CD4-positive, alpha-beta T cell treated with Interferon gamma for 1 hour (primary cell): ENCODE measurements at places on chromosomes 12 and 14.

GRCh38 chr12:117540011-117540410, 178.6 kb upstream of the NOS1 start:
- no peak for DNase-seq

DNA sequence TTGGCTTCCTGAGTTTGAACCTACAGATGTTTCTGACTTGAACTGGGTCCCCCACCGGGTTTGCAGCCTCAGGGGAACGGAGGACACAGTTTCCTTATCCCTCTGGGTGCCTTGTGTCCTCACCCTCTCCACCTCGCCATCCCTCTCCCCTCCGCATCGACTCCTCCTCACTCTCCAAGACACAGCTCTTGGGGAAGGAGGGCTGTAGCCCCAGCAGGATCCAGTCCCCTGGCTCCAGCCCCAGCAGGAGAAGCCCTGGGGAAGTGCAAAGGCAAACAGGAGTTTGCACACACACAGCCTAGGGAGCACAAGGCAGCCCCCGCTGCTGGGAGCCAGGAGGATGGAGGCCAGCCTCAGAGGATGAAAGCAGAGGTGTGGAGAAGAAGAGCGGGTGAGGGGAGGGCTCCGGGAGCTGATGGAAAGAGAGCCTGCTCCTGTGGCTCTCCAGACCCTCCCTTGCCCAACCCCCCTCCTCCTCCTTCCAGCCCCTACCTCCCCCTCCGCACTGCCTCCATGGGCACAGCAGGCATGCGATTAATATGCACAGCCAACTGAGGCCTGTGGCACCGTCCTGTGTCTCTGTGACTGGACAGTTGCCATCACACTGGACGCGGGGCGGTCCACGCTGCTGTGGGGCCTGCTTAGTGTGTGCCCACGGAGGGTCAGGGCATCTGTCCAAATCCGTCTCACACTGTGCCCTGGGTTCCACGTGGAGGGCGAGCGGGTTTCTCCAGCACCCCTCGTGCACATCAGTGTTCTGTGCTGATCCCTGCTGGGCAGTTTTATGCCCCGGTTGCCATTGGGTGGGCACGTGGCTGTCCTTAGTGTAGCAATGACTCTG, 193.7 kb upstream of the DIO3 start:
- DNase-seq: no peak

DNA sequence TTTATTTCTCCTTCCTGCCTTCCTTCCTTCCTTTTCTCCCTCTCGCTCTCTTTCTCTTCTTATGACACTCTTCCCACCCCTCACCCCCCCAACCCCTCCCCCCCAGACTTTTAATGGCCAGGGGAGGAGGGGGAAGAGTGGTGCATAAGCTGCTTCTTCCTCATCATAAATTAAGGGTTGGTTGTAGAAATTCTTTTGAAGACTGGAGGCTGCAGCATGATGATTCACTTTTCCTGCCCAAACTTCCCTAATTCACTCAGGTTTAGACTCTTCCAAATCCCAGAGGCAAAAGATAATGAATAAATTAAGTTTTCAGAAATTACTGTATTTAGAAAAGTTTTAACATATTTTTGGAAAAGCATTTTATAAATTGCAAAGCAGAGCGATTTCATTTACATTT, 58.2 kb downstream of the GRIP1 start:
- no peak for DNase-seq

- no peak for DNase-seq
Measured at GRCh38 chr12:75701859-75702258, 190.4 kb upstream of the KRR1 start.

DNA sequence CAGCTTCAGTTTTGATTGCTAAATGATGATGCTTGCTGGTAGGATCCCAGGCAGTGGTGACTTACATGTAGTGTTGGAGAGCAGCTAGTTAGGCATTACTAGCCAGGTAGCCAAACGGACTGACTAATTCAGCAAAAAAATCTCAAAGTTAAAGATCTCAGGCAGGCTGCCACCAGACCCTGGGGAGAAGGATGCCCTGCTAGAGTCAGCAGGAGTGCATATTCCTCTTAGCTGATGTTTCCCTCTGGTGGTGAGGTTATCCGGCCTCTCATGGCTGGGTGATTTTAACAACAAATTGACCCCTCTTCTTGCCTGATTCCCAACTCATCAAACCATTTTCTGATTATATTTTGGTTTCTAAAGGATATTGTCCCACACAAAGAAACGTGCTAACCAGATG, 2.8 kb downstream of the EFS start:
- DNase-seq: no peak

DNA sequence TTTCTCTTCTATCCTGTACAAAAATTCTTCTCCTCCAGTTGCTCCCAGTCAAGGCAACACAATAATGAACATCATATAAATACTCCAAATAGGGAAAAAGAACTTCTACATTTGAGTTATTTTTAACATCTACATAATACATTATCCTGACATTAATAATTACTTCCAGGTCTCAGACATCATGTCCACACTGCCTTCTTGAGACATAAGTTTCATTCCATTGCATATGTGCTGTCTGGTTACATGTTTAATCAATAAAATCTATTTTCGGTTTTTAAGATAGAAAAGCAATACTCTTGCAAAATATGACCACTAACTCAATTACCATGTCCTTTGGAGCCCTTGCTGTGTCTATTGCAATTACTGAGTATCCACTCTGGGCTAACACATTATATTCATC, 881.9 kb downstream of the GALC start:
- no peak for DNase-seq

DNA sequence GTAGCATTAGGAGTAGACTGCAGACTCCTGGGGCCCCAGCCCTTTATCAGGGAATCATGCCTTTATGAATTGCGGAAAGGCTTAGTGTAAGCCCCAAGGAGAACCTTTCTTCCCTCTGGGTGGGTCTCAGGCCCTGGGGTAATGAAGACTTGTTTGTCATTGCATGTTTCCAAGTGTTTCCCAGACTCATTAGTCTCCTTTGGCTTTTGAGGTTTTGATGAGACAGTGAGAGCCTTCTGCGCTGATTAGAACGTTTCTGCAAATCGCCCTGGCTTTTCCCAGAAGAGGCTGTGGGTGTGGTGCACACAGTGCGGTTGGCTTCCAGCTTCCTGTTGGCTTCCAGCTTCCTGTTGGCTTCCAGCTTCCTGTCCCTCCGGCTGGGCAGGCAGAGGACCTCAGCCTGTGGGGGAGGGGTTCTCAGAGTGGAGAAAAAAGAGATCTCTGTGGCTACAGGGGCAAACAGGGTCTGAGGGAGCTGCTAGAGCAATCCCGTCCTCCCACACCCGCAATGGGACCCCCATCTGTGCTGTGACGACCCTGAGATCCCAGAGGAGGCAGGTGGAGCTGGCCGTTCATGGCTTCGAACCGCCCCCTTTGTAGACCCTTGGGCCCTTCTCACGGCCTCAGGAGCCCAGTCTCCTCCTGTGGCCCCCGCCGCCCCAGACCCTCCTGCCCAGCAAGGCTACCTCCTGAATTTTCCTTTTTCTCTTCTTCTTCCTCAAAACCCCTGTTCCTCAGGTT, 42.1 kb downstream of the GPR68 start:
- no peak for DNase-seq

- DNase-seq: no peak
Measured at GRCh38 chr12:5706247-5706646, 238.8 kb downstream of the ANO2 start.

- no peak for DNase-seq
Measured at GRCh38 chr14:76391981-76392690, 16.2 kb downstream of the ESRRB start.

- DNase-seq: no peak
Measured at GRCh38 chr12:77062396-77062795, 3.0 kb downstream of the E2F7 start.

DNA sequence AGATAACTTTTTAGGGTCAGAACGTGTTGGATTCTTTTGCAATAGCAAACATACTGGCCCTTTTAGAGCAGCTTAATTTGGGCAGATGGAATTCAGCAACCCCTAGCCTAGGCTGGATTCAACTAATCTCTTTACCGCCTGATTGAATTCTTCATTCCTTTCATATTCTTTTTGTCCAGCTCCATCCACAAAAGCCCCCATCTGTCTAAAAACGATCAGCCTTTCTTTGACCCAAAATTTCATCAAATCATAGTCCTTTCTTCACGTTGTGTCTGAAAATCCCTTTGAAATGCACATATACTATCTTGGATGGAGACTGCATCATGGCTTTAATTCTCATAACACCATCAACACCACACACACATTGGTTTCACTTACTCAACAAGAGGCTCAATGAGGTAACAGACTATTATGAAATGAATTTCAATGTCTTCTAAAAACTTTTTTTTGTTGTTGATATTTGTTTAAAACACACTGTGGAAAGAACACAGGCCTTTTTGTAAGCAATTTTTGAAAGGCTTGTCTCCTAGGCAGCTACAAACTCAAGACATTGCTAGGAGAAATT, 128.0 kb upstream of the EEA1 start:
- no peak for DNase-seq

DNA sequence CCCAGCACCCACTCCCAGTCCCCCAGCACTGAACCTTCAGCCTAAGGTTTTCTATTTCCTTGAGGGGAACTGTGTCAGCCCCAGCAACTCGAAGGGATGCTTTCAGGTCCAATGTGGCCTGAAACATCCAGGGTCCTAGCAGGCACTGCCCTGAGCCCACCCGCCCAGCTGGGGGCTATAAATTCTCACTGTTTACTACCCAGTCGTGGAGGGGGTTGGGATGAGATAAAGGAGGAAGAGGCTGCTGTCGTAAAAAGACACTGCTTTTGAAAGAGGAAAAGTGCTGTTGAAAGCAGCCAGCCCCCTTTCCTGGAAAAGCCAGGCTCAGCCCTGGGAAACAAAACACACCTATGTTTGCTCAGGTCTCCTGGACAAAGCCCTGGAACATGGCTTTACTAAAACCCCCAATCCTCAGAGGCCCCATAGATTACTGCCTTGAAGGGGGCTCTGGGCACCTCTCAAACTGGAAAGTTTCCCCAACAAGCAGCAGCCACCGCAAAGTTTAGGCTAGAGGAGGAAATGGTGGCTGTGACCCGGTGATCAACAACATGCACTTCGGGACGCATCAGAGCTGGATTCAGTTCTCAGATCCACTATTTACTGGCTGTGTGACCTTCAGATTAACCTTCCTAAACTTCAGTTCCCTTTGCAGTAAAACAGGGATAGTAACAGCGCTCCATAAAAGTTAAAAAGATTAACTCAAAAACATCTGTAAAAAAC, 51.0 kb downstream of the ACTN1 start:
- DNase-seq: no peak

GRCh38 chr14:52325630-52326029, 11.5 kb downstream of the PTGER2 start:
- DNase-seq: no peak

GRCh38 chr12:27771481-27772327, 8.3 kb upstream of the KLHL42 start:
- no peak for DNase-seq

DNA sequence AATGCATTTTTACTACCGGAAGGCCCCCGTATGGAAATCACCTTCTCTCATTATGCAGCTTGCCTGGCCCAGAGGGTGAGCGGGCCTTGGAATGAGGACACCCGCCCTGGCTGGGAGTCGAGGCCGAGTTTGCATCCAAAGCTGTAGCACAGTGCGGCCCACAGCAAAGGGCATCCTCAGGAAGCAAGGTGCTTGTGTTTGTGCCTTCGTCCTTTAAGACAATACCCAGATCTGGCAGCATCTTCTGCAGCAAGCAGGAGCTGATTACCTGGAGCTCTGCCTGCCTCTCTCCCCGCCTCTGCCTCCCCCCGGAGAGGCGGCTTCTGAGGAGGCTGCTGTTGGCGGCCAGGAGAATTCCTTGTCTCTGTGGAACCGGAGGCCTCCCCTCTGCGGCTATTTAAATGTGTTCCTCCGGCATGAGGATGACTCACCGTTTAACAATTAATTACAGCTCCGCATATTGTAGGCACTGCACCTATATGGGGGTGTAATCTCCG, 145.3 kb downstream of the CACNA1C start:
- no peak for DNase-seq

- DNase-seq: no peak
Measured at GRCh38 chr14:93888995-93889394, 38.1 kb upstream of the FAM181A start.

DNA sequence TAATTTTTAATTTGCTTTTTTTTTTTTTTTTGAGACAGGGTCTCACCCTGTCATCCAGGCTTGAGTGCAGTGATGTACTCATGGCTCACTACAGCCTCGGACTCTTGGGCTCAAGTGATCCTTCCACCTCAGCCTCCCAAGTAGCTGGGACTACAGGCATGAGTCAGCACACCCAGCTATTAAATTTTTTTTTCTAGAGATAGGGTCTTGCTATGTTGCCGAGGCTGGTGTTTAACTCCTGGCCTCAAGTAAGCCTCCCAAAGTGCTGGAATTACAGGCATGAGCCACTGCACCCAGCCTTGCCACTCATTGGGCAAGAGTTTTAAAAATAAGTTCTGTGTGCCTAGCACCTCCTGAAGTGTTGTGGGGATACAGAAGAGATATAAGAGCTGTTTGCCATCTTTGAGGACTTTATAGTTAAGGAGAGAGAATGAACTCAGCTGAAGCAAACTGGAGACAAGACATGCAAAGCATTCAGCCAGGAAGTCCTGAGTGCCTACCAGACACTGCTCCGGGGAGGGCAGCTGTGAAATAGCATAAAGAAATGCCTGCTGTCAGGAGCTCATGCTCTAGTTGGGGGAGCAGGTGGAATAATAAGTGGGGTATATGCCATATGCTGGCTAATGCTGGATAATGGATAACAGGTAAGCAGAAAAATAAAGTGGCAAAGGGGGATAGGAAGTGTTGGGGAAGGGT, 15.0 kb upstream of the EMP1 start:
- no peak for DNase-seq

DNA sequence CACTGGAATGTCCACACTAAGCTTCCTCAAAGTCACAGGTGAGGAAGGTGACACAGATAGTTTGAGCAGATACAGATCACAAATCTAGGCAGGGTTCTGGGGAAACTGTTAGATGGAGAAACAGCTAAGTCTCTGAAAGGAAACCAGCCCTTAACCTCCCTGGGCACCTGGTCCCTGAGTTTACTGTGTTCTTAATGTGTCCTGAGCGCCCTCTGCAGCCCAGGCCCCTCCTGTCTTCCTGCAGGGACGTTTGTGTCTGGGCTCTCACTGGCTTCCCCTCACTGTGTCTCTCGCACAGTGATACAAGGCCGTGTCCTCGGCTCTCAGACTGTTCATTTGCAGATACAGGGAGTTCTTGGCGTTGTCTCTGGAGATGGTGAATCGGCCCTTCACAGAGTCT, 684.3 kb downstream of the TMEM121 start:
- DNase-seq: no peak

DNA sequence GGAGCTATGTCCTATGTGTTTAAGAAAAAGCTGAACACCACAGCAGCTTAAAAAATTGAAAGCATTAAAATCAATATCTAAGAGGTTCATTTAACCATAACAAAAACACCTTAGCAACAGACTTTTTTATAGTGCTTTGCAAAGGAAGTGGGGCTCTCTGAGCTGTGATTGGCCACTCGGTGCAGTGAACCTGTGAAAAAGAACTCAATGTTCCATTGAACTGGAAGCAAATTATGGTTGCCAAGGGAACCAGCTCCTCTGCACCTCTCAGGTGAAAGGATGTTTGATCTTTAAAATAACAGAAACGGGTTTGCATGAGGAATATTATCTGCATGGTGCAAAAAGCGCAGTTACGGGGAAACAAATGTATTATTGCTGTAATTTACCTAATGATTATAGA, 149.4 kb downstream of the SNAPC1 start:
- DNase-seq: peak; percentile 25
